ENCODE measurements at places on chromosomes 1 and 21.

DNA sequence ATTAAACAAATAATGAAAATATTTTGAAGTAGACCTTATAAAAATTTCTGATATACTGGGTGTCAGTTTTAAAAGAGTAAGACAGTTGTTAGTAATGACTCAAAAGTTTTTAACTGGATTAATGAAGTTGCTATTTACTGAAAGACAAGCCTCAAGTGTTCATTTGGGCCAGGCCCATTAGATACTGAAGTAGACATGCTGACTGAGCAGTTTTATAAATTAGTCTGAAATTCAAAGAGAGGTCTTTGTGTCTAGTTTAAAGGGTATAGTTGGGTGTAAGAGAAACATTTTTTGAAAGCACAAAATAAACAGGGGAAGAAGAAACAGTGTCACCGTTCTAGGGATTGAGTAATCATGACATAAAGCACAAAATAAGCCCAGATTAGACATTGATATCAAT is 1577.2 kb downstream of the AMY1C start:
- DNase-seq, result no peak

DNA sequence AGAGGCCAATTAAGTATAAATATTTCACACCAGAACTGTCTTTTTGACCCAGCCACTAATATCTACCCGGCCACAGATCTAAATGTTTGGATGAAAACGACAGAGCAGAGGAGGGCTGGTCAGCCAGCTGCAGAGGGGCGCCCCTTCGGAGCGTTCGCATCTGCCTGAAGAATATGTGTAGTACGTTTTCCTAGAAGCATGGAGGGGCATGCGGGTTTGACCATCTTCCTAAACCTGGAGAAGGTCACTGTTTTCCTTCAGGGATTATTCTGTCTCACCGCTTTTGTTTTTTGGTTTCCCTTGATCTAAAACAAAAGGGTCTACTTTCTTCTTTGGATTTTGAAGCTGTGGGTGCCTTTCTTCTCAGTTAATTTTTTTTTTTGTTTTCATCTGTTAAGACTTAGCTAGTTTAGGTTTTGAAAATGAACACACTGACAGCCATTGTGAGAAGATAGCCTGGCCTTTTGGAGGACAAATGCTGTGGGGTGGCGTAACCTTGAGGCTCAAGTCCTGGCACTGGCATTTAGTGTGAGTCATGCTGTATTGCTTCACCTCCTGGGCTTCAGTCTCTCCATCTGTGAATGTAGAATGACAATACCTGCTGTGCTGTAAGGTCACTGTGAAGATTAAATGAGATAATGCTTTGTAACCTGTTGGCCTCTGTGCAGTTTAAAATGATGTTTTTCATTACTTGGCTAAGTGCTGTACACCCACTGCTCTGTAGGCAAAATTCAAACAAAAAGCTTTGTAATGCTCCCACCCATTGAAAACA is 74.1 kb upstream of the IRF2BP2 start:
- peak; percentile 53 for DNase-seq

- no peak for DNase-seq
Observed at GRCh38 chr1:93446837-93447451, 974 bp upstream of the FNBP1L start.

DNA sequence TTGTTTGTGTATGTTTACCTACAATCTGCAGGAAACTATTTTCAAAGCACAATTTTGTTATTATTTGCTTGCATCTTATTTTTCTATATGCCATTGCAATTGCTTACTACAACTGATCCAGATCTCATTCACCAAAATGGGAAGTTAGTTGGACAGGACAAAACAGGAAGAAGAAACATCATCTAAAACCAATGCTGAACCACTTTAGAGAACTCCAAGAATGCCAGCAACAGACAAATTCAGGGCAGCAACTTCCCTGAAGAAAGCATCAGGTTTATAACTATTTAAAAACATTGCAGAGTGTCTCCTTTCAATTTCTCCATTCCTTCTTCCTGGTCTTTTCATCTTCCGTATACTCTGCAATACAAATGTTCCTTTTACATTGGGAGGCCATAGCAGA is 82.4 kb upstream of the SMYD2 start:
- DNase-seq, result no peak

GRCh38 chr1:154478639-154479038 is 23.4 kb upstream of the TDRD10 start:
- DNase-seq, result no peak

DNA sequence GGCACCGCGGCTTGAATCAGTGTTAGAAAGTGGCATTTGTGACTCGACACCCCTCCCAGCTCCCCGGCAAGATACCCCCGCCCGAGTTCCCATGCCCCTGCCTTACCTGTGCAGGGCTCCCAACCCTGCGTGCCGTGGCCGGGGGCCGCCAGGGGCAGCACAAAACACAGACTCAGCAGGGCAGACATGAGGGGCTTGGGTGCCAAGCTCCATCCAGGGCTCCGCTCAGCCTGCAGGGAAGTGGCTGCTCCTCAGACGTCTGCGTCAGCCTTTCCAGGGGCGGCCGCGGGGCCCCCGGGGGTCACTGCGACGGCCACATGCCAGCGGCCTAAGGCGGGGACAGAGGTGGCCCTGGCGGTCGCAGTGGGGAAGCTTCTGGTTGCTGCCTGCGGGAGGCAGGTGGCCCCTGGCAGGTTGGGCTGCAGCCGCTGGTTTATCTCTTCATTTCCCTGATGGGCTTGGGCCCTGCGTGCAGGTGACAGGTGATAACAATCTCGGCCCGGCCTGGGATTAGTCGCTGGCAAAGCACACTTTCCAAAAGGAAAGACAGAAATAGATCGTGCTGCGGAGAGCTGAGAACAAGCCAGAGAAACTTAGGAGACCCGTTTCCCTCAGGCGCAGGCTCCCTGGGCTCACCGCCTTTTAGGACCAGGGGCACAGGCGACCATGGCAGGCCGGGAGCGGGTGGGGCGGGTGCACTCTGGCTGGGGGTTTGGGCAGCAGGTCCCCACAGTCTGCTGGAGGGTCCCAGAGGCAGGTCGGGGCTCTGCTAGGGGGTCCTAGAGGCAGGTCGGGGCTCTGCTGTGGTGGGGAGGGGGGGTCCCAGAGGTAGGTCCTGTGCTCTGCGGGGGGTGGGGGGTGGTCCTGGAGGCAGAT is at the start of gene TSPEAR:
Gene TSPEAR (minus strand): TSS at position 246 of the 876 bp plus-strand sequence. CDS start 58 bp downstream, at position 188.
- DNase-seq, result peak; percentile 47

- no peak for DNase-seq
Observed at GRCh38 chr21:44013380-44014088, 1.4 kb downstream of the TRAPPC10 start.

Data from H9 (cell line).